ENCODE measurements at places on chromosomes 5 and 9. TPM values are rescaled to one million over a fixed set of nuclear protein-coding genes. Genes with fewer than 3 reads are reported as not detected.

NAIP gene
- total RNA-seq: 84.5 TPM

SLC46A2 gene
- total RNA-seq: 0.18 TPM

CAMK2A gene
- total RNA-seq: 0.36 TPM

HSD17B3 gene
- 2.2 TPM for total RNA-seq

SELENOP gene
- total RNA-seq: 219 TPM

MUSK gene
- 1.6 TPM for total RNA-seq

C5orf24 gene
- 59.0 TPM for total RNA-seq

NR2F1-AS1 gene
- 16.8 TPM for total RNA-seq

PRRC2B gene
- 200 TPM for total RNA-seq

SLC44A1 gene
- total RNA-seq: 46.6 TPM

TRIM36 gene
- total RNA-seq: 23.9 TPM

CENPH gene
- total RNA-seq: 2.3 TPM

PCDHGB5 gene
- total RNA-seq: 11.7 TPM

LEAP2 gene
- total RNA-seq: 2.1 TPM

FCN1 gene
- total RNA-seq: 14.4 TPM

SPRY4 gene
- 67.9 TPM for total RNA-seq

ADAMTS2 gene
- 49.8 TPM for total RNA-seq

AHRR gene
- total RNA-seq: 3.8 TPM

FBP2 gene
- not detected for total RNA-seq

PDE6A gene
- total RNA-seq: not detected

SPOCK1 gene
- 48.5 TPM for total RNA-seq

SCGB3A1 gene
- total RNA-seq: not detected

GDNF gene
- not detected for total RNA-seq

CRB2 gene
- total RNA-seq: not detected

C7 gene
- 327 TPM for total RNA-seq

PCDHGB1 gene
- 6.5 TPM for total RNA-seq

CYLC2 gene
- not detected for total RNA-seq

Measured in aorta (tissue), 5 donors.